ENCODE measurements at places on chromosomes 4 and X. TPM values are rescaled to one million over a fixed set of nuclear protein-coding genes. Genes with fewer than 3 reads are reported as not detected.

PAGE1 gene
- total RNA-seq: not detected

GRCh38 chr4:125951261-125951887 lies 636.6 kb downstream of the FAT4 start:
- DNase-seq: no peak

DNA sequence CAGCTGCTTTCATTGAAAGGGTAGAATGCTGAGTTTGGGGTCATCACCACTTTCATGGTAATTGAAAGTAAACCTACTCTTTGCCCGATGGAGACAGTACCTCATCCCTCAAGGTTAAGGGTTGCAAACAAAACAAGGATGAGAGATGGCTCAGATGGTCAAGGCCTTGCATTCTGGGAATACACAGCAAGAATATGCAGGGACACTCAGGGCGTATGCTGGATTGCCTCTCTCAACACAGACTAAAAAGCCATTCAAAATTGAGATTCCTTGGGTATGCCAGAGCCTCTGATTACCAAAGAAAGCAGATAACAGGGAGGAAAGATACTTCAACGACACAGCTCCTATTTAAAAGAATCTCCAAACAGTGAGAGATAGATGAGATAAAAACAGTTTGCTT lies 310.4 kb downstream of the ARAP2 start:
- no peak for DNase-seq

DNA sequence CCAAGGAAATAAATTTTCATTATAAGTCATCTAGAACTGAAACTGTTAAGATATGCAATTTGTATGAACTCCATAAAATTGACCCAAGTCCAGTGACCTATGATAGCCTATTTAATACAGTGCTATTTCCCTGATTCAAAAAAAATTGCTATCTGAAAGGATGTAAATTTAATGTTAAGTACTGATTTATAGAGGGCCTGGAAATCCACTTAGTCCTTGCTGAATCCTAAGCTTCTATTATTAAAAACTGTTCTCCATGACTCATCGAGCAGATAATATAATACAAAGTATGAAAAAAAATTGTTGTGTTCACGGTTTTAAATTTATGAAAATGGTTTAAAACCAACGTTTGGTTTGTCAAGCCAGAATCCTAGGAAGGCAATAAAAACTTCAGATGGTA lies 704.8 kb upstream of the AADAT start:
- DNase-seq: no peak

DNA sequence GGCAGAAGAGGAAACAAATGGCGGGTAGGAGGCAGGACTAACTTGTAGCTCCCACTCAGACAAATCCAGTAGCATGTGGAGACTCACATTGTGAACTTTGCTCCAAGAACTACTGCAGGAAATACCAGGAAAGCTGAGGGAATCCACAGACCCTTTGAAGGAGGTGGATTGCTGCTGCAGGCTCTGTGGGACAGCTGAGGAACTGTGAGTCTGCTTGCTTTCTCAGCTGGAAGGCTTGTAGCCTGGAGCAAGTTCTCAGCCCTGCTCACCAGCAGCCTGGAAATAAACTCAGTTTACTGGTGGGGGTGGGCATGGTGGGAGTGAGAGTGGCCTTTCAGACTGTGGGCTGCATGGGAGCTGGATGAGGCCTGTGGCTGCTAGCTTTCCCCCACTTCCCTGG lies 16.0 kb downstream of the RTL3 start:
- no peak for DNase-seq

DNA sequence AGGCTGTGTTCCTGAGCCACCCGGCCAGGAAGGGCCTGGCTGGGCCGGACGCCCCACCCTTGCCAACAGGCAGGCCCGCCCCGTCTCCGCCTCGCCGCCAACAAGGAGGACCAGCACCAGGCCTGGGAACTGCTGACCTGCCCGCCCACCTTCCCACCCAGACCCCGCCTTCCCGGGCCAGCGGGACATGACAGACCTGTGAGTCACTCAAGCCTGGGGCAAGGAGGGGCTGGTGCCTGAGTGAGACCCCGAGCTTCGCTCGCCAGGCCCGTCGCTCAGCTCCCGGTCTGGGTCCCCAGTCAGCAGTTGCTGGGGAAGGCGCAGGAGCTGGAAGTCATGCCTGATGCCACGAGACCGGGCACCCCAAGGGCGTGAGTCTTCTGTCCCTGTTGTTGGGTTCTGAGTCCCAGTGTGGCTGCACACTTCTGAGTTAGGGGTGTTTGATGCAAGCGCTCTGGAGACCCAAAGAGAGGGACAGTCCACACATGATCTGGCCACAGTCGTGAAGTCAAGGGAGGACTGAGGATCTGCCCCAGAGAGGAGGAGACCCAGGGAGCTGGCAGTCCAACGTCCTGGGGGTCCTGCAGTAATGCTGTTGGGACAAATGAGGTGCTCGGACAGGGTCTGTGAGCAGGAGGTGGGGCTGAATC lies at the start of gene DNASE1L1:
TSS of gene DNASE1L1 (minus strand) at position 33 of the 650 bp plus-strand sequence. CDS start 3,686 bp downstream, outside the sequence.
- no peak for DNase-seq

DNA sequence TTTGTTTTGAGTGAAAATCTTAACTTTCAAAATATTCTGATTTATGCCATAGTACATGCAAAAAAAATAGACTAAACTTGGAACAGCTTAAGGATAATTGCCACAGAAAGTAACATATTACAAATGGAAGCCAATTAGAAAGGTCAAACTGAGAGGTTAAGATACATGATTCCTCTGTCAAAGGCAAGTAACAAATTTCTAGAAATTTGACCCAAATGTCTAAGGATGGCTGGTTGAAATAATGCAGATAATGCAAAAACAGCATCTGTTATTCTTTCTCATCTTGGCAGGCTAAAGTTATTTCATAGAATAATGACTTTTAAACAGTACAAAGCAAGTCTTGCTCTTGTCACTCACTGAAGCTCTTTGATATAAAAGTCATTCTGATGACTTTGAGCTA lies 10.5 kb downstream of the FGF5 start:
- no peak for DNase-seq

MAMLD1 gene
- total RNA-seq: 1.4 TPM

DNA sequence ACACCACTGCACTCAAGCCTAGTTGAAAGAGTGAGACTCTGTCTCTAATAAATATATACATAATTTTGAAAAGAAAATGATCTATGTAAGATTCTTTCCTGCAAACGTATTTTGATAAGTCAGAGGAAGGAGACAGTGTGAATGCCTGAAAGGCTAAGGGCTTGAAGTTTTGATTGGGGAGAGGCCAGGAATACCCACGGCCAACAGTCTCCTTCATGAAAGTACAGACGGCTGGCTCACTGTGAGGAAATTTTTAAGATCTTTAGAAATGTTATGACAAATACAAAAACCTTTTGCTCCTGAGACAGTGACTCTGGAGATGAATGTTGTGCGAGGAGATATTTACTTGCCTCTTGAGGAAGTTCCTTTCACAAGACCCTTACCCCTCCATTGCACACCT lies 111.4 kb upstream of the KLHL13 start:
- no peak for DNase-seq
